Central memory CD4-positive, alpha-beta T cell (primary cell): ENCODE measurements at places on chromosomes 6 and 20.

DNA sequence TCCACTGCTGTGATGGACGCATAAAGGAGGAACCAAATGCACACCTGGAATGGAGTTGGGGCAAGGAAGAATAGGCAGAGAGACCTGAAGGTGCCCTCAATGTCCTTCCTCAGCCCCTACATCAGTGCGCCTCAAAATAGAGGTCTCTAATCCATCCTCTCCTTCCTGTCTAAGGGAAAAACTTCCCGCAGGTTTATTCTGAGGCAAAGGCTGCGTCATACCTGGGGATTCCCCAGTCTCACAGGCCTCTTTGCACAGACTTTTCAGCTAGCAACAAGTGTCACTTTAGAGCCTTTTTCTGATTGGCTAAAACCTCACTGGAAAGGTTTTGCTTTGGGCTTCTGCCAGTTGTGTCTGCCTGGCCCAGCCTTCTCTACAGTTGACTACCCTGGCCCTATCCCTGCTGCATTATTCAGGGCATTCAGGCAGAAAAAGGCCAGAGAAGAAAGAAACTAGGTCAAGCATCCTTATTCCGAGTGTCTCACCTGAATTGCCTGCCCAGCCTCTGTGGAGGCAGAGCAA lies 1.8 kb upstream of the HLA-DQB1 start:
- no peak for DNase-seq

GRCh38 chr6:150866991-150867501 lies 1.5 kb downstream of the MTHFD1L start:
- DNase-seq, result no peak

DNA sequence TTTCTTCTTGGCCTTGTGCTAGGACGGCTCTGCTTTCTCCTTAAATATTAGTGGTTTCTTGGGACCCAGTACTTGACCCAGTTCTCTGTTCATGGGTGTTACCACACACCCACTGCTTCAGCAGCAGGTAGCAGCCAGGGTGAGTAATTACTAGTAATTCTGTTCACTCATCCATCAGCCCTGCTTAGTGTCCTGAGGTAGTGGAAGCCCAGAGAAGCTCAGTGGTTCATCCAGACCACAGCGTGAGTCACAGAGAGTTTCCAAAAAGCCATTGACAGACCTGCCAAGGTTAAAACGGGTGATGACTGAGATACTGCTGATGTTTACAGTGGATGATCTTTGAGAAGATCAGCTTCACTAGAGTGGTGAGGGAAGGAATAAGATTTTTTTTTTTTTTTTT lies 51.7 kb upstream of the HINT3 start:
- peak; percentile 31 for DNase-seq

DNA sequence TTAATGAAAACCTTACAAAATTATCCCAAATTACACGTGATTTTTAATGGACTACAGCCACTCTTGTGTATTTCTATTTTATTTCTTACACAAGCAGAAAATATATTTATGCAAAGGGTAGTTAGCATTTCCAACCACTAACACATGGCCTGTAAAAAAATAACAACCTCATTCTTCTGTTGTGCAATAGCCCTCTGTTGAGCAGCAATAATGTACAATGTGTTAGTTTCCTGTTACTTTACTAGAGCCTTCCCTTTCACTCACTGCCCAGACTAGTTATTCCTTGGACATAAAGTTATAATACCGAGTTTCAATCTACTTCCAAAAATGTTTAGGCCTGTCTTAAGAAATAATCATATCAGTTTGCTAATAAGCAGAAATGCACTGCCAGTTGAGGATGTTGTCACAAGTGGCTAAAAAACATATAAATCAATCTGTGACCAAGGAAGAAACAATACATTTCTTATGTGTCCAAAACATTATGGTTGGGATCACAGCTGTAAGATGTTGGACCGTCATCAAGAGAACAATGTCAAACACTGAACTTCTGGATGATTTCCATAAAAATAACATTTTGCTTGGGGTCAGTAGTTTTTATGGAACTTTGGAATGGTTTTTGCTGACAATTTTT lies 73.6 kb upstream of the RNF146 start:
- DNase-seq, result no peak

- no peak for DNase-seq
Measured at GRCh38 chr20:1806456-1806855, 88.8 kb upstream of the SIRPA start.

- DNase-seq, result no peak
Measured at GRCh38 chr6:114216789-114217467, 125.9 kb downstream of the HS3ST5 start.

DNA sequence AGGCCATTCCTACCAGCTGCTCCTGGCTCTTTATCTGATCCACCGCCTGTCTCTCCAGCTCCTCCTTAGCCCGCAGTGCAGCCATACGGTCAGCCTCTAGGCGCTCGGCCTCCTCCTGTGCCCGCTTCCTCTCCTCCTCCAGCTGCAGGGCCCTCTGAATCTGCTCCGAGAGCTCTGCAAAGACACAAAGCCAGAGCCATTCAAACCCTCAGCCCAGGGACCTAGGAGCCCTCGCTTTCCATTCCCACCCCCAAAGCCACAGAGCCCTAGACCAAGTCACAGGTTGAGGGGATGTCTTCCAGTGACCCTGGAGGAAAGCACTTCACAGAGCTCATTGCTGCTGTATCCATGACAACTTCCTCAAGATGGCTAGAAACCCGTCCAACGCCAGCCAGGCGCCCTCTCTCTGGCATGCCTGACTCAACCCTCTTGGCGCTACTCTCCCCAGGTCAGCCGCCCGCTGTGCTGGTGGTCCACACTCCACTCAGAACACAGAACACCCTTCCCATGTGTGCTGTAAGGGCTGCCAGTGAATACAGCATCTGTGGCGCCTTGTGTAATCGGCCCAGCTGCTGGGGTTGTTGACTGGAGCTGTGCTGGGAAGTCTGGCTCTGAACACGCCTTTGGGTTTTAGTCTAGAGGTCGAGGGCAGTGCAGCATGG lies 49.3 kb downstream of the EZR start:
- no peak for DNase-seq

- DNase-seq, result no peak
Measured at GRCh38 chr6:15595461-15596173, 67.2 kb downstream of the DTNBP1 start.

GRCh38 chr6:79193971-79194370 lies 40.5 kb downstream of the HMGN3 start:
- no peak for DNase-seq

GRCh38 chr6:3651698-3652229 lies 99.7 kb downstream of the PXDC1 start:
- no peak for DNase-seq

GRCh38 chr6:134515986-134516385 lies 198.1 kb upstream of the SGK1 start:
- DNase-seq, result no peak

GRCh38 chr6:1445650-1446330 lies 56.4 kb downstream of the FOXF2 start:
- DNase-seq, result no peak

DNA sequence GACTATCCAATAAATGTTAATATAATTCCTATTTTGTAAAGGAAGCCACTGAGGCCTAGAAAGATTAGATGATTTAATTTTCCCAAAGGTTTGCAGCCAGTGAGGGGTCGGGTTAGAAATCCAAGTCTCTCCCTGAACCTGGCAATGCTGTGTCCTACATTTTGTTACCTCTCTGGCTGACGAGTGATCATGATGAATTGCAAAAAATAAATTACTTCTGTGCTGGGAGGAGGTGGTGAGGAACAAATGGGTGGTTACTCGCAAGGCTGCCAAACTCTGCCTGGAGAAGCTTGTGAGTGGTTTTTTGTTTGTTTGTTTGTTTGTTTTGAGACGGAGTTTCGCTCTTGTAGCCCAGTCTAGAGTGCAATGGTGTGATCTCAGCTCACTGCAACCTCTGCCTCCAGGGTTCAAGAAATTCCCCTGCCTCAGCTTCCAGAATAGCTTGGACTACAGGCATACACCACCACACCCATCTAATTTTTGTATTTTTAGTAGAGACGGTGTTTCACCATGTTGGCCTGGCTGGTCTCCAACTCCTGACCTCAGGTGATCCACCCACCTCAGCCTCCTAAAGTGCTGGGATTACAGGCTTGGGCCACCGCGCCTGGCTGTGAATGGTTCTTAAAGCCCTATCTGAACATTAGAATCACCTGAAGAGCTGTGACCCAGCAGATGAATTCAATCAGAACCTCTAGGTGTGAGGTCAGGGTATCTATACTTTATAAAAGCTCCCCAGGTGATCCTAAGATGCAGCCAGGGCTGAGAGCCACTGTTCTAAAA lies 20.2 kb upstream of the TBC1D7 start:
- DNase-seq, result no peak

DNA sequence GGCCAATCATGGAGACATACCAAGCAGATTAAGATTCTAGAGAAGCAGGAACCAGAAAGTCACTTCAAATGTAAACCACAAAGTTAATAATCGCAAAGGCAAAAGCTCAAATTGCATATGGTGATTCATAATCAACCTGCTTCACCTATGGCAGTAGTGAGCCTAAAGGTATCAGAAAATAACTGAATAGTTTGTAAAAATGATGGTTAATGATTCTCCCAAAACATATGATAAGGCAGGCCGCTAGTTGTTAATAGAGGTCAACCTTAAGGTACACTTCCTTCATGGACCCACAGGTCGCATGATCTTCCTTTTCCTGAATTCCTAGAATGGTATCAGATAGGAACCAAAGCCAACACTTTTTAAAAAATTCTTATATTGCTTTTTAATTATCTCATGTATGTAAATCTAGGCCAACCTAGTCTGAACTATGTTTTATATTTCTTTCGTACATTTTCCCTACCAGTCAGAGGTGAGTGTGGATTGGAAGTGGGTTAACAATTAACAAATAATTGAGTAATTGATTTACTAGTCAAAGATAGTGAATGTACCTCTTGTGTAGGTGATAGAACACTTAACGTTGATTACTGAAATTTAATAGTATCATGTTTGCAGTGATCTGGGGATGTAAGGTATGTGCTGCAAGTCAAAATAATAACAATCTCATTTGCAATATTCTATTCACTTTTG lies 16.4 kb downstream of the TAAR2 start:
- DNase-seq, result no peak

DNA sequence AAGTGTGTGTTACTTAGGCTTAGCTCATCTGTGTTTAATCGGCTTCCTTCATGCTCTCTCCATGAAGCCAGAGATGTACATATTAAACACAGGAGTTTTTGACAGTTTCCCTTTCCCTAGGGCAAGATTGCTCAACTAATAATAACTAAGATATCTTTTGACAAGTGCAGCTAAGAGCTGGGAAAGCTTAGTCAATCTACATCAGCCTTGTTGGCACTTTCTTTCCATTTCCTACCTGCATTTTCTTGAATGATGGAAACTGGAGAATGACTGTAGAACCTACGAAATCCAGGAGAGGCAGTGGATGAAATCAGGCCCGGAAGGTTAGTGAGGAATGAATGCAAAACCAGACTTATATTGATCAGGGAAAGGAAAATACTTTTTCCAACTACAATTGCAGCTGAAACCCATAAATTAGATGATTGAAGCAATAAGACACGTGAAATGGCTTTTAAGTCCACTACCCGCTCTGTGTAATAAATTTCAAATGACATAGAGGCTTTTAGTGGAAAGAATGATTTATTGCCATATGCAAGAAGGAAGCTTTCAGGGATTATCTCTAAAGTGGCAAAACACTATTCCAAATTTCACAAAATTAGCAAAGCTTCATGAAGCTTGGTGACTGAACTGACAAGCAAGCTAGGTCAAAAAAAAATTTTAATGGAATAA lies 237.2 kb upstream of the ID4 start:
- no peak for DNase-seq

GRCh38 chr6:74578339-74578738 lies 627.5 kb downstream of the COL12A1 start:
- no peak for DNase-seq

DNA sequence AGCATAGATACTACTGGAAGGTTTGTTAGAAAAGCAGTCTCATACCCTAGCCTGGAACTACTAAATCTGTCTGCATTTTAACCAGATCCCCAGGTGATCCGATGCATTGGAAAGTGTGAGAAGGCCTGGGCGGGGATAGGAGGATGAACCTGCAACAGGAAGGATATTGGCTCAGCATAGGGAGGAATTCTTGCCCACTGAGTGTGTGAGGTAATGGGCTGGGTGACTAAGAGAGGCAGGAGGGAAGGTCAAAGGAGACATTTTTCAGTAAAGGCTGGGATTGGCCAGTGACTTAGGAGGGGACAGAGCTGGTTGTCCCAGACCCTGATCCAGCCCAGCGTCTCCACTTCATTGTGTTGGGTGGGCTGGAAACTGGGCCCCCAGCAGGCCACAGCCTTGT lies 191.0 kb upstream of the LRFN2 start:
- no peak for DNase-seq

GRCh38 chr20:33852626-33853506 lies 41.7 kb downstream of the CHMP4B start:
- DNase-seq, result no peak

- DNase-seq, result peak; percentile 5
Measured at GRCh38 chr20:36384022-36384619, 78.0 kb downstream of the DLGAP4 start.

- no peak for DNase-seq
Measured at GRCh38 chr20:24823989-24824693, 124.9 kb upstream of the CST7 start.

DNA sequence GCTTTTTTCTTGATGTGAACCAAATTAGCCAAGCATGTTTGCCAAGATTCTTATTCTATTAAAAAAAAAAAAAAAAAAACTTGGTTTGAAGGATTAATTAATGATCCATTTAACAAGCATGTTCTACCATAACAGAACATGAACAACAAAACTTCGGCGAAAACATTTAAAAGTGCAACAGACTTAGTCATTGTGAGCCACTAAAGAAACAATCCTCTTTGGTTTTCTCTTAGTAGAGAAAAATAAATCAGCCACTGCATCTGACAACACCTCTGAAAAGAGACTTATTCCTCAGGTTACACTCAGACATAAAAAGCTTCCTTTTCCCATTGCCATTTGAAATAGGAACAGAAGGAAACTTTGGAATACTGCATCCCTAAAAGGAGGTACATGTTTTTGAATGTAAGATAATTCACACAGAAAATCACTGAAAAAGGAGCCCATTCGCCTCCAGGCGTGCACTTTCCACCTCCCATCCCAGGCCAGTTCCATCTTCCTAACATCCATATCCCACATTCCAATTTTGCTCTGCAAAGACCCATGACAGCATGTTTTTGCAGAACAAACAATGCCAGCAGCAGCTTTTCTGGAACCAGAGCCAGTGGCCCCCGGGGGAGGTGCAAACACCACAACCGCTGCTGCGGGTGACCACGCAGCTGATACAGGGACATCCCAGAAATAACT lies 79.5 kb downstream of the ZMYND8 start:
- no peak for DNase-seq

DNA sequence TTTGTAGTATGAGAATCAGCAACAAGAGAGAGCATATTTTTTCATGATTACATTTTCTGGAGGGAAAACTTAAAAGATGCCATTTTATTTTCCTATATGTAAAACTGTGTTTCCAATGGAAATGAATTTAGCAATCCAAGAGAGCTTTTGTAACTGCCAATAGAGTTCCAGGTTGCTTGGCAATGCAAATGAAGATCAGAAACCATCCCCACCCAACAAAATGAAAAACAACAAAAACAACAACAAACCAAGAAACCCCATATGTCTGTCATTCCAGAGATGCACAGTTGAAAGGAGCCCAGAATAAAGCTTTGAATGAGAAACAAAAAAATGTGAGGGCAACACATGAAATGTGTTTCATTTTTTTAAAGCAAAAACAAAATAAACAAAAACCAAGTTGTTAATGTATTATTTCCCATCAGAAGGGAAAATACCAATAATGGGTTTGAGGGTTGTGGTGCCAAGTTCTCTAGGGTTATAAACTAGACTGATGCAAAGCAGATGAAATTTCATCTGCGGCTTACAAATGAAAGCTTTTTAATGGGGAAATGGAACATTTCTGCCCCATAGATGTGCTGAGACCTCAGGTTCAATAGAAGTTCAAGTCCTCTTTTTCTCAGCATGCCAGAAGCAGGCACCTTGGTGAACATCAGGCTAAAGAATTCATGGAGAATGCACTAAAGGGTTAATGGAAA lies 121.5 kb upstream of the MCHR2 start:
- DNase-seq, result no peak
